Activated CD4-positive, alpha-beta T cell treated with anti-CD3 and anti-CD28 coated beads, Interleukin-2, Interleukin-6, amounts not matched to agents 100 ng/mL and 50 ng/mL, durations not matched to agents 16 hours and 8 hours (primary cell): ENCODE measurements at places on chromosomes 6 and 20.

- no peak for DNase-seq
These were observed 5.8 kb downstream of the C6orf120 start for GRCh38 chr6:169707772-169708171.

DNA sequence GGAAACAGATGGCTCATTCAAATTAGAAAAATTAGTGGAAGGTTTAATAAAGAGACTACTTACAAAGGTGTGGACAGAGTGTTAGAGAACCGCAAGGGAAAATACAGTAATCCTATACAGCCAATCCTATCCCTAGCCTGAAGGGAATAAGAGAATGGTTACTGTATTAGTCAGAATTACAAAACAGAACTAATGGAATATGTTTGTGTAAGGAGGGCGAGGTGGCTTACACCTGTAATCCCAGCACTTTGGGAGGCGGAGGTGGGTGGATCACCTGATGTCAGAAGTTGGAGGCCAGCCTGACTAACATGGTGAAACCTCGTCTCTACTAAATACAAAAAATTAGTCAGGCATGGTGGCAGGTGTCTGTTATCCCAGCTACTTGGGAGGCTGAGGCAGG, 16.3 kb upstream of the TRPC4AP start:
- DNase-seq = no peak

DNA sequence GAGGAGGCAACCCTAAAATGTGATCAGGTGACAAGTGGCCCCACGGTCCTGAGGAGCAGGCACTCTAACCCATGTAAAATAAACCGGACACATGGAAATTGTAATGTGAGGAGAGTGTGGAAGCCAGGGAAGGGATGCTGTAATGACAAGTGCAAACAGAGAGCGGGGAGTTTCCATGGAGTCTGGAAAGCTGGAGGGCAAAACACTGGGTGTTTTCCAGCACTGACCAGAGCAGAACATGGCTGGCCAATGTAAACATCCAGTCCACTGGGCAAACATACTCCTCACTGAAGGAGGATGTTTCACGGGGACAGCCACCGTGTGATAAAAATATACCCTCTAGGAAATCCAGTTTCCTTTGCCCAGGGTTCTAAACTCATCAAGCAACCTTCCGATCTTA, 219.0 kb upstream of the JARID2 start:
- no peak for DNase-seq

- peak; percentile 53 for DNase-seq
These were observed 207.3 kb downstream of the GMDS start for GRCh38 chr6:2038092-2038491.

DNA sequence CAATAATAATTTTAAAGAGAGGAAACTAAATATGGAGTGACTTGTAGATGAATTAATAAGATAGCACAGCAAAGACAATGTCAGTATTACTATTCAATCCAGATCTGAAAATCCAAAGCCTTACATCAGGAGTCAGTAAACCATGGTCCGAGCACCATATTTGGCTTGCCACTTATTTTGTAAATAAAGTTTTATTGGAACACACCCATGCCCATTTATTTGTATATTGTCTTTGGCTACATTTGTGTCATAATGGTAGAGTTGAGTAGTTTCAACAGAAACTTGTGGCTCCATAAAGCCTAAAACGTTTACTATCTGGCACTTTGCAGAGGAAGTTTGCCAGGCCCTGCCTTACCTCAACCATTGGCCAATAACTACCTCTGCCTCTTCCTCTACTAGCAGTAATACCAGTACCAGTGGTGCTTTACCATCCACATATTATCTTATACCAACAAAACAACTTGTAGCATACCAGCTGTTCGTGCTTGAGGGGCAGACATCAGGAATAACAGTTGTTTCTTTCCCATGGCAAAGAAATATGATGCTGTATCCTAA, 51.8 kb upstream of the SYNJ2 start:
- peak; percentile 6 for DNase-seq

- DNase-seq = no peak
These were observed 87.5 kb downstream of the DACT2 start for GRCh38 chr6:168232062-168232461.

DNA sequence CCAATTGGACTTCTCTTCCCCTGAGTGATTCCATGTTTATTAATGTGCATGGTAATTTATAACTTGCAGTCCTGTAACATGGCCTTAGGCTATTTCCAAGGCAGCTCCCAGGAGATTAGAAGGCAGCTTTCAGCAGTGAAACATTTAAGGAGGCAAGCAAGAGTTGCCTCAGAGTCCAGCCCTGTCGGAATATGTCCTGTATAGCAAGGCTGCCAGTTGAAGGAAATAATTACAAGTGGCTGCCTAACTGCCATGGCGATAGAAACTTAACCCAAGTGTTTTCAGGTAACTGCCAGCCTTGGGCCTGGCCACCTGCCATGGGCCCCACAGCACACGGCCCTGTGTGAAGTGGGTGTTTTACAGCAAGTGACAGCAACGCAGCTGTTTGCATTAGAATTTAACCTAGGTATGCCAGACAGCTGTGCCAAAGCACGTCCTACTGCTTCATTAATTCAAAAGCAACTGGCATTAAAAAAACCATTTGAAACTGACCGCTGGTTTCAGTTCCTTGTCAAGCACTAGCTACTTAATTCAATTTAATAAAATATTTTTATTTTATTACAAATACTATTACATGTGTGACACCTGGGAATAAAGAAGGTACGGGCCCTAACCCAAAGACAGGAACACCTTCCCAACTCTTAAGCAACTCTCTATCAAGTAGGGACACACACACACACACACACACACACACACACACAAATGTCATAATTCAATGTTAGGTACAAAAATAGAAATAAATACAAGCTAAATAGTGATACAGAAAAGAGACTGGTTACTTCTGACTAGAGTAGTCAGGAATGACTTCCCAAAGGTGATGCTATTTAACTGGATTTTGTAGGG, 151.8 kb upstream of the HEY2 start:
- DNase-seq = no peak

GRCh38 chr6:26340066-26340465, 24.9 kb upstream of the BTN3A2 start:
- no peak for DNase-seq

DNA sequence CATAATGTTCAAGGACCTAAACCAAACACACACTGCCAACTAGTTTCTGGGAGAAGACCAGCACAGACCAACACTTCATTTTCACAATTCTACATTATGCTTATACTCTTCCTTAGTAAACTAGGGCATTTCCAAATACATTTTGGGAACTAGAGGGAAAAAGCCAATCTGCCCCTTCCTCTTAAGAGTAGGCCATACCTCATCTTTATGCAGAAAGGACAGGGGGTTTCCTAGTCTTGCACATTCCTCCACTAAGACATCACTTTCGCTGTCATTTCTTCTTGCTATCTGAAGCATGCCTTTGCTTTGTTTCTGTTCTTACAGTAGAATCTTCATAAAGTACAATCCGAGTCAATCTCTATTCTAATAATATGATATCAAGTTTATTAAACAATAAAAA, 105.7 kb downstream of the SMLR1 start:
- no peak for DNase-seq

GRCh38 chr6:31713991-31714684, 1.0 kb upstream of the LY6G6D start:
- no peak for DNase-seq

GRCh38 chr6:11096109-11096508, 2.5 kb downstream of the SMIM13 start:
- peak; percentile 34 for DNase-seq

DNA sequence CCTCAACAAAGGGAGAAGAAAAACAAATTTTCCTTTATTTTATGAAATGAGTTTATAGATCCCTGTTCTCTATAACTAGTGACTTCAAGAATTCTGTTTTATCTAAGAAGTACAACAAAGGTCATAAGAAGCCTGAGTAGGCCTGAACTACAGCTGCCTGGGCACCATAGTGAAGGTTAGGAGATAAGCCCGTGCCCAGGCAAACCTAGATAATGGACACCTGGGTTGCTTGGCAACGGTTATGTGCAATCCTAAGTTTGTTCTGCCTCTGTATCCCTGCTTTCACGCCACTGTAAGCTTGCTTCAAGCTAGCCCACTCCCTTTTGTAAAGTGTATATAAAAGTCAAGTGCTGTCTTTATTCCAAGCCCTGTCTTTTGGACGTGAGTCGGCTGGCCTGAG, 23.2 kb downstream of the SCGN start:
- DNase-seq = no peak

- no peak for DNase-seq
These were observed 158.0 kb upstream of the TCF21 start for GRCh38 chr6:133730881-133731280.
